Activated CD4-positive, alpha-beta T cell treated with anti-CD3 and anti-CD28 coated beads for 4 hours (primary cell): ENCODE measurements at places on chromosomes 2 and 18.

DNA sequence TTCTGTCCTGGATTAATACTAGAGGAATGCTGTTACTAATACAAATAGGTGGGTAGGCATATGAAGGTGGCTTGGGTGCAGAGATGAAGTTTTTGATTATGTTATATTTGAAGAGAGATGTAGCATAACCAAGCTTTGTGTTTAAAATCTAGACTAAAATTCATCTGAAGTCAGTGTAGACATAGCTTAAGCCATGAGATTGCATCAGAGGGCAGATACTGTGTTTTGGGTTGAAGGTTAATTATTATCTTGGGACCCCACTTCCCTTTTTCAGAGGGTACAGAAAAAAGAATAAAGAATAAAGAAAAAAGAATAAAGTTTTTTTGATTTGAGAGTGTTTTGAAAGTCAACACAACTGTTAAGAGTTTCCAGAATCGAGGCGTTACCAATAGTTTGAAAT lies 13.0 kb downstream of the PPM1B start:
- DNase-seq = no peak

GRCh38 chr2:26852405-26853306 lies 4.7 kb downstream of the DPYSL5 start:
- no peak for DNase-seq

DNA sequence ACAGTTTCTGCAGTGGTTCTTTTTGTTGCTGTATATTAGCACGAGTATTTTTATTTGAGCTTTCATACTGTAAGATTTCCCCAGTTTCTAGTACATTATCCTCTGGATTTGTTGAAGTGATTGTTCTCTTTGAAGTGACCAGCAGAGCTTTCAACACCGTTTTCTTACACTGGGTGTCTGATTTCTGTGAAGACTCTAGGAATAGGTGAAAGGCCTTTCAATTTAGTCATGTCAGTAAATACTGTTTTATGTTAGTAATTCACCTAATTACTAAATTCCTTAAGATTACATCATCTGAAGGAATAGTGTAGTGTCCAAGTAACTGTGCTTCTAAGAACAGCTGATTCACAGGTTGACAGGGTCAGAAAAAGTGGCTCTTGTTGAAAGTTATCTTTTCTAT lies 2.3 kb downstream of the PPM1B start:
- DNase-seq = no peak

DNA sequence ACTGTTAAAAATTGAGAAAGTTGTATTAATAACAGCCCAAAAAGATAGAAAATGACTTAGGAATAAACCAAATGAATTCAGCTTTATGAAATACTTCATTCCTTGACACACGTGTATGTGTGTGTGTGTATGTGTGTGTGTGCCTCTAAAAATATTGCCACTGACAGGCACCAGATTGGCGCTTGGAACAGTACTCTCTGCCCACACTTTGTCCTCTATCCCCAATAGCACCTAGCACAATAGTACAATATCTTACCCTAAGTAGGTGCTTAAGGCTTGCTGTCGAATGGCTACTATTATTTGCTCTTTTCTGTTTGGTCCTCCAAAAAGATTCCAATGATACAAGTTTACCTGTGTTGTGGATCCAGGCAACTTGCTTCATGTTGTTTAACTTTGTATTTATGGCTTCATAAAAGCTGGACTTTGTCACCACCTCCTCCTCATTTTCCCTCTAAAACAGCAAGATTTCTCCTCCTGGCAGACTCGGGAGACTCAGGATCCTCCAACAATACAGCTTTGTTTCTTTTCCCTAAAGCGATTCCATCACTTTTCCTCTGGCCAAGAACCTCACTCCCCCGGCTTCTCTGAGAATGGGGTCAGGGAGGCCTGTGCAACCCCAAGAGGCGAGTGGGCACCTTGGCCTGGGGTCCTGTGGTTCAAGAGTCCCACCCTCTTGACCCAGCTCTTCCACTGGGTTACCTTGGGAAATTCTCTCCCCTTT lies 43.3 kb upstream of the LCLAT1 start:
- no peak for DNase-seq

DNA sequence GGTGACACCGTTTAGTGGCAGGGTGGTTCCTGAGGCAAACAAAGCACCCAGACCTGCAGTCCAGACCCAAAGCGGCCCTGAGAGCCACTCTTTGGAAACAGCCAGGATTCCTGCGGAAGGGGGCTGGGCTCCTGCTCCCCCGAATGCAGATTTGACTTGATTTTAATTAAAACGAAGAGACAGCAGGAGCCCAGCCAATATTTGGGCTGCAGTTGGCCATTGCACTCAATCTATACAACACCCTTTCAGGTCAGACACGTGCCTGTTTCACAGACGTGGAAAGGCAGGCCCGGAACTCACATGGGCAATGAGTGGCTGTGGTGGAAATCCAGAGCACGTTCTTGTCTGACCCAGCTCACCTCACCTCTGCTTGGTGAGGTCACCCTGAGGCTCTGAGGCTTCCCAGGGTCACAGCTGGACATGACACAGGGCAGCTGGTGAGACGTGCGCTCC lies 122.4 kb downstream of the NDUFA10 start:
- no peak for DNase-seq

GRCh38 chr2:149393614-149394013 lies 63.2 kb downstream of the LYPD6 start:
- no peak for DNase-seq

DNA sequence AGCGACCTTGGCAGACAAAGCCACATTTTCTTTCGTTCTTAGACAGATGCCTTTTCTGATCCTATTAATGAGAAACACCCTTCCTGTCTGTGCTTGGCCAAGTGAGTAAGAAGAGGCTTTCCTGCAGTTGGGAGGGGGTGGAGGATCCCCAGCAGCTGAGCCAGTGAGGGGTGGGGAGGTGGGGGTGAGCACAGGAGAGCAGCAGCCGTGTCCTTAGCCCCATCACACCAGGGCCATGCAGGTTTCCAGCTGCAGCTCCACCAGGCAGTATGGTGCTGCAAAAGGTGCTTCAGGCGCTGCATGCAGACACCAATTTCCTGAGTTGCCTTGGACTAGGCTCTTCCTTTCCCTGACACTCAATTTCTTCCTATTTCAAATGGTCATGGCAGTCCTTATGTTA lies 123.3 kb upstream of the SIX2 start:
- DNase-seq = no peak

DNA sequence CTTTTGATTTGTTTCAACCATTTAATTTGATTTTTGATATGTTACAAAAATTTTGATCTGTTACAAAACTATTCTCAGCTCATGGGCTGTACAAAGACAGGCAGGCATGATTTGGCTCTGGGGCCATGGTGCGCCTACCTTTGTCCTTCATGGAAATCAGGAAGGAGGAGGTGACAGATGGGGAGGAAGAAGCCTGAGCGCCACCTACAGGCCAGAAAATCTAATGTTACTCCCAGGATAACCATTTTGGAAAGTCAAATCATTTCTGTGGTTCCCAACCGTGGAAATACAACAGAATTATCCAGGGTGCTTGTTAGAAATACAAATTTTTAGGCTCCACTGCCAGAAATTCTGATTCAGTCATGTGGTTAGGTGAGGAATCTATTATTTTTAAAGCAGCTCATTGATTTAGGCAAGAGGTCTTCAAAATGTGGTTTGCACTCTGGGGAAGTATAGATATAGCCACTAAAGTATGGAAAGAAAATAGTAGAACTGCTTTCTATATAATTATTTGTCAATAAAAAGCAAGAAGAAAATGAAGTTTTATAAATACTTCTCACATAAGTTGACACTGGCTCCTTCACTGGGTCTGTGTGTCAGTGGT lies 93.9 kb downstream of the EVA1A start:
- no peak for DNase-seq

DNA sequence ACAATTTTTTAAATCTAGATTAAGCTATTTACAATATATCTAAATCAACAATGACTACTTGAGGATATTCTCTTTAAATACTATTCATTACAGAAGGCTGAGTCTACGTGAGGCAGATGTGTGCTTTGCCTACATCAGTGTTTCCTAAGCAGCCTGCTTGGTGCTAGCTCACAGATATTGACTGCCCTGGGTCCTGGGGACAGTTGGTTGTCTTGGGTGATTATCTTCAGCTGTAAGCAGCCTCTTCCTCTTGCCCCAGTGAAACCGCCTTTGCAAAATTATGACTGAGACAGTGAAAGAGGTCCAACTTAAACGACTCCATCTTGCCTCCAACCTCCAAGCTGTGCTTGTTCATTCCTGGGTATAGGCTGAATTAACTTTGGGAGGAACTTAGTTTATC lies 39.6 kb upstream of the CCDC88A start:
- DNase-seq = no peak

DNA sequence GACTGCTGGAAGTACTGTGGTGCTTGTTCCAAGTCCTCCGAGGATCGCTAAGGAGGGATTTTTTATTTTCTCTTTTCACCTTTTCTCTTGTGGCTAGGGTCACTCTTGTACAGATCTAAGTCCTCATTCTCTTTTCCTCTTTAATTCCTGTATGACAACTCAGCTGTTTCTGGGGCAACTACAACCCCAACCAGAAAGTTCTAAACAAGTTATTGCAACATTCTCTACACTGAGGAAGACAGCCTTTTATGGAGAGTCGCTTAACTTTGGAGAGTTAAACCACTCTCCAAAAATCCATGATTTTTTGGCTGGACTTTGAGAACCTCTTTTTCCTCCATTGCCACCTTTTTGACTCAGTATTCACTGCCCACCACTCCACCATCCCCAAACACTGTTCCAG lies 74.0 kb upstream of the SESTD1 start:
- no peak for DNase-seq

DNA sequence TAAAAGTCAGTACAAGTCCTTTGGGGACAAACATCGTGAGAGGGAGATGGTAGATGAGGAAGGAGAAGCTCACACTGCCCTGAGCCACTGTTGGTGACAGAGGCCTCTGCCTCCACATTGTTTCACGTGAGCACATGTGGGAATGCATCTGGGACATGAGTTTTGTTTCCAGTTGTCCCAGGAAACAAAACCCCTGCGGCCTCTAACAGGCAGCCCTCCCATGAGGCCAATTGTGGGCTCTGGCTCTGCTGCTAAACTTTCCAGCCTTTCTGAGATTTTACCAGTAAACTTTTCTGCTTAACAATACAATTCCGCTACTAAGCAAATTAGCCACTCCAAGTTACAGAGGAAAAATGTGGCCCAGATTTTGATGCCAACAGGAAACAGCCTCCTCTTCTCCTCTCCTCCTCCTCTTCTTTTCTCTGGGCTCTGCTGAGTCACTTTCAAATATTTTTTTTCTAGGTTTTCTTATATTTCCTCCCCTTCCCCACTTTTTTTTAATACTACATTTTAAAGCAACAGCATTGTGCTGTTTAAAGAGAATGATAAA lies 23.4 kb upstream of the LRRC30 start:
- no peak for DNase-seq
